CD4-positive, alpha-beta T cell treated with Interleukin-12 subunit alpha and Interleukin-12 subunit beta, for 1 hour (primary cell): ENCODE measurements at places on chromosomes 4 and X.

DNA sequence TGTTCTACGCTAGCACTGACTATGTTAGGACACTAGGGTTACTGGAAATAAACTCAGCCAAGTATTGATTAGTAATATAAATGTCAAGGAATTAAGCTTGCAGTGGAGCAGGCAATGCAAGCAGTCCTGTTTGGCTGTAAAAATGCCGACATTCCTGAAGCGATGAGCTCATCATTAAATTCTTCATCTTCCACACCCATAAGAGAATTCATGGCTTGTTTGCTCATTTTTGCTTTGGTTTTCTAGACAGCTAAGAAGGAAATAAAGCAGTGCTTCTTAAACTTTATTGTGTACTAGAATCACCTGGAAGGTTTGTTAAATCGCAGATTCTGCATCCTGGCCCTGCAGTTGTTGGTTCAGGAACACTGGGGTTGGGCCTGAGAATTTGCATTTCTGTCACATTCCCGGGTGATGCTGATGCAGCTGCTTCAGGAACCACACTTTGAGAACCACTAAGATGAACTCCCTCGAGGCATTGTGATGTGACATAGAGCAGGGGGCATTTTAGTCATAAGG lies 17.8 kb downstream of the ANXA3 start:
- DNase-seq = no peak

DNA sequence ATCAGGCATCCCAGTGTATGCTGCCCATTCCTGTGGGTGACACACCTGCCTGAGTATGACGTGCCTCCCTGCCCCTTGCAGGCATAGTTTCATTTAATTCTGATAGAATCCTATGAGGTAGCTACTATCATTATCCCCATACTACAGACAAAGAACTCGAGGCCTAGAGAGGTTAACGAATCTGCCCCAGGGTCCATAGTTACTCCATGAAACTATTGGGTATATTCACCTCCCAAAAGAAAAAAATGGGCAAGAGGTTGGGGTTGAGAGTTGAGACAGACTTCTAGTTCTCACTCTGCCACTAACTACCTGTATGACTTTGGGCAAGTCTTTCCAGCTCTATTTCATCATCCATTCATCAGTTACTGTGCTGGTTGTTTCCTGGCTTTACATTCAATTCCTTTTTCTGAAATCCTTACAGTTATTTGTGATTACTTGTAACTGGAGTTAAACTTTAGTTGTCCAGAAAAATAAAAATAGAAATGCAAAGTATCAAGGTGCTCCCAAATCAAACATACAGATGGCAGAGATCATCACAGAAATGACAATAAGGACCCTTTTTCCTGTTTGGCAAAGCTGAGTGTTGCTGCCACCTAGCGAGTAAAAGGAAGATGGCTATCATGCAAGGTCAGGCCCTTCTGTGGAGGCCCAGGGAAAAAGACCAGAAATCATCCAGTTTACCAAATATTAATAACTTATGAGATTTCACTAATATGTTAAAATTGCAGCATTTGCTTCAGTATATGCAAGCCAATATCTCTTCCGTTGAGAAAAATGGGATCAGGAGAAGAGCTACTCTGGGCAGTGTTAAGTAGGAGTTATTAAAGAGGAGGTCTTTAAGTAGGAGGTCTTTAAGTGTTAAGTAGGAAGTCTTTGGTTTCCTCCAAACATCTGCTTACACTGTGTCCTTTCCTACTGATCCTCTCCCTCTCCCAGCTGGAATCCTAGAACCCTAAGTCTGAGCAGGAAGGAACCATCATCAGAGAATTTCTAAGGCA lies 17.1 kb upstream of the MAP7D3 start:
- DNase-seq = peak; percentile 54

DNA sequence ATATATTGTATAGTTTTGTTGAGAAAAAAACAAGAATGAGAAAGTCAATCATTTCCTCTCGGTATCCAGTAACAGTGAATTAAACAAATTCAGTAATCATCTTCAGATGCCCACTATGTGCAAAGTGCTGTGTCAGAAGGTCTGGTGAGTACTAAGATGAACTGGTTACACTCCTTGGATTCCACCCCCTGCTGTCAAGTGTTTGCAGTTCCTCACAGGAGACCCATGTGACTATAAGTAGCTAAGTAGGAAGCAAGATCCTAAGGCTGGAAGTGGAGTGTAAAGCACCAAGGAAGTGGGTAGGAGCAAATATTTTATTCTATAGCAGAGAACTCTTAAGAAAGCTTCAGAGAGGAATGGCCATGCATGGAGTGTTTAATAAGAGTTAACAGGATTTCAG lies 73.6 kb downstream of the SNX25 start:
- no peak for DNase-seq

- DNase-seq = no peak
These were observed 151.1 kb downstream of the PJA1 start for GRCh38 chrX:69014200-69014599.

- DNase-seq = no peak
These were observed 245.9 kb upstream of the TLL1 start for GRCh38 chr4:165627128-165627527.

- peak; percentile 15 for DNase-seq
These were observed 233.6 kb upstream of the RPS6KA3 start for GRCh38 chrX:20500171-20500865.
